ENCODE measurements at places on chromosomes 3 and 15.

- DNase-seq, result no peak
Observed at GRCh38 chr15:46304321-46304720, 669.5 kb downstream of the SQOR start.

DNA sequence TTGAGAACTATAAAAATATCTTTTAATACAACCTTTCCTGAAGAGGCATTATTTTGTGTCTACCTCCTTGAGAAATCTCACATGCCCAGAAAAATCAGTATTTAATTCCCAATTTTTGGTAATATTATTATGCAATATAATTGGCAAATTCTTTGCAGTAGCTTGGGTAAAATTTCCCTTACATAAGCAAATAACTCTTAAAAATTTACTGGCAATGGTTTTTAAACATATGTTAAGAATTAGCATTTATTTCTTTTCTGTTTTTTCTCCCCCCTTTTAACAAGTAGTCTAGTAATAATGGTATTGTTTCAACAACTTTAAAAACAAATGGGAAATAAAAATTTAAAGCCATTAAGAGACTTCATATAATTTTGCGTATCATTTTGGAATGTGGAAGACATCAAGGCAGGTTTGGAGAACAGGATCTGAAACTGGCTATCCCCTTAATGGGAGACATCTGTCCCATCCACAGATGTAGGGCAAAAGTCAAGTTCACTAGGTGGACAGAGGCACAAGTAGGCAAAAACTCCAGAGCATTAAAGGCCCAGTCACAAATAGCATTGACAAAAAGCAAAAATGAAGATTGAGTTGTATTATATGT, 89.6 kb upstream of the AADACL2 start:
- no peak for DNase-seq

- no peak for DNase-seq
Observed at GRCh38 chr3:140288595-140288994, 353.6 kb downstream of the CLSTN2 start.

DNA sequence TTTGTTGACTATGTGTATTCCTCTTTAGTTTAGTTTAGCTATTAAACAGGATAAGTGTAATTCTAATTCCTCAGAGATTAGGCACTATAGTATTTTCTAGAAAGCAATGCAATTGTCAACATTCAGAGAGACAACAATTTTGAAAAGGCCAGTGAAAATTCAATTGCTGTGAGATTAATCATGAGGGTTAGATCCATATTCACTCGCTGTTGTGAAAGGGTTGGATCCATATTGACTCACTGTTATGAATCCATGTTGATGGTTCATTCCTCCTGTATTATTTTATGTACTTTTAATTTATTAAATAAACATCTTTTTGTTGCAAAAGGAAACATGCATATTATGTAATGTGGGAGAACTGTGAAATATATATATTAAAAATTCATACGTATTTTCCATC, 641 bp downstream of the TRAT1 start:
- DNase-seq, result no peak

GRCh38 chr3:54086652-54087405, 35.5 kb upstream of the CACNA2D3 start:
- DNase-seq, result no peak

DNA sequence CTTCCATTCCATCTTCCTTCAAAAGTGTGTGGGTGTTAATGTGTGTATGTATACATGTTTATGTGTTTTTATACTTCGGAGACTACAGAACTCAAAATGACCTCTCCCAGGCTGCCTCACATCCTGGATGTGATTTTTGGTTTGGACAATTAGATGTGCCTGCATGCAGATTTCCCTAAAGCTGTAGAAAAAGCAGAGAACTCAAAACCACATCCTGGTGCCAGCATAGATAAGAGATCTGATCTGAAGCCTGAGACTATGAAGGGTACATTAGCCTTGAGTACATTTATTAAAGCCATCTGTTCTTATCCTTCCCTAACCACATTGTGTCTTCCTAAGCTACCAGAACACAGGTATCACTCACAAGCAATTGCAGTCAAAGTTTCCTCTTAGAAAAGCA, 319.4 kb upstream of the RASGRP1 start:
- no peak for DNase-seq

GRCh38 chr3:95781598-95781997, 1032.8 kb upstream of the EPHA6 start:
- no peak for DNase-seq

GRCh38 chr3:193865339-193865738, 270.6 kb upstream of the HES1 start:
- no peak for DNase-seq

- peak; percentile 62 for DNase-seq
Observed at GRCh38 chr15:30991255-30992235, at the start of gene MTMR10. Gene MTMR10, minus strand, starts transcription at chr15:30991628. Its CDS starts 122 bp downstream, at chr15:30991506.

DNA sequence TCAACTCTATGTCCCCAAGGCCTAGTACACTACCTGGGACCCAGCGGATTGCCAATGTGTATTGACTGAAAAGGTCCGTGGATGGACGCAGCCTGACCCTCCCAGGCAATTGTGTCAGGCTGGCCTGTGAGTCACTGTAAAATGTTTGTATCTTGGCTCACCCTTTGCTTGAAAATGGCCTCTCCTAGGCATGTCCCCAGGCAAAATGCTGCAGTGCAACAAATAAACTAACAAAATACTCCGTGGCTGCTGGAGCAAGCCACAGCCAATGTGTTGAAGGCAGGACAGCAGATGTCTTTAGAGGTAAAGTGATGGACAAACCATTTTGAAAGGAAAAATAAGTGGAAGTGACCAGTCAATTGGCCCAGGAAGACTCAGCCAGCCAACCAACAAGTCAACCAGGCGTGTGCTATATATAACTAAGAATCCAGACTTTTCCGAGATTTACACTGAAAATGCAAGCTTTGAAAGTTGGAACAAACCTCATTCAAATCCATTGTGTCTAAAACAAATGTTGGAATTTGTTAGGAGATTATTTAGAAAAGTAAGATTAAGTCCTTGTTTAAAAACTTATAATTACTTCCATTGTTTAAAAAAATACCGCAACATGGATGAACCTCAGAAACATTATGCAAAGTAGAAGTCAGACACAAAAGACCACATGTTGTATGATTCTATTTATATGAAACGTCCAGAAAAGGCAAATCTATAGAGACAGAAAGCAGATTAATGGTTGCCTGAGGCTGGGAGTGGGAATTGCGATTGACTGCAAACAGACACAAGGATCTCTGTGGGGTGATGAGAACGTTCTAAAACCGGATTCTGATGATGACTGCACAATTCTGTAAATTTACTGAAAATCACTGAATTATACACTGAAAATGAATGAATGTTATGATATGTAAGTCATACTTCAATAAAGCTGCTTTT, 191.2 kb downstream of the TLE3 start:
- DNase-seq, result no peak

- no peak for DNase-seq
Observed at GRCh38 chr3:67288466-67289106, 290.5 kb downstream of the KBTBD8 start.

- no peak for DNase-seq
Observed at GRCh38 chr3:179565496-179565895, 2.8 kb downstream of the ACTL6A start.

DNA sequence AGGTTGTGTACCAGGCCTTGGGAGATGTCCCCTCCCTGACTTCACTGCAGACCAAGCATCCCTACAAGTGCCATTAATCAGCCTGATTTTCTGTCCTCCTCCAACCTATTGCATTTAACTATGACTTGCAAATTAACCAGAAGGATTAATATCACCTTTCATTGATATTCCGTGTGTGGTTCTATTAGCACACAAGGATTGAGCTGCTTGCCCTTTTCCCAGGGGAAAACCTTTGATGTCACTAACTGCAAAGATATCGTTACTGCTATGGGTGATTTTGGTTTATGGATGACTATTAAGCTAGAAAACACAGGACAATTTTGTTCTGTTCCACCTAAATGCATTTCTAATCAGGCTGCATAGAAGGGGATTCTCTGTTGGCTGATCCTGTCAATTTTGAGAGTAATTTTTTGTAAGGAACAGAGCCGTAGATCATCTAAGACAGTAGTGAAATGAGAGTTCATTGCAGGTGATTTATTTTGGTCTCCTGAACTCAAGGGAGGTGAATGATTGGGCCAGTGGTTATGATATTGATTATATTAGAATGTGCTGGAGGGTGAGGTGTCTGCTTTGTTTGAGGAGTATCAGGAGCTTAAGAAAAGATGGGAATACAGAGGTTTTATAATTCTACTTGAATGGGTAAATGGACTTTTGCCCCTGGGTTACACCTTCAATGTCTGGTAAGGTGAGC, 177.5 kb upstream of the SNTN start:
- no peak for DNase-seq

- no peak for DNase-seq
Observed at GRCh38 chr15:88805031-88805780, 2.0 kb downstream of the ACAN start.

- no peak for DNase-seq
Observed at GRCh38 chr3:193714523-193715137, 121.6 kb downstream of the OPA1 start.

DNA sequence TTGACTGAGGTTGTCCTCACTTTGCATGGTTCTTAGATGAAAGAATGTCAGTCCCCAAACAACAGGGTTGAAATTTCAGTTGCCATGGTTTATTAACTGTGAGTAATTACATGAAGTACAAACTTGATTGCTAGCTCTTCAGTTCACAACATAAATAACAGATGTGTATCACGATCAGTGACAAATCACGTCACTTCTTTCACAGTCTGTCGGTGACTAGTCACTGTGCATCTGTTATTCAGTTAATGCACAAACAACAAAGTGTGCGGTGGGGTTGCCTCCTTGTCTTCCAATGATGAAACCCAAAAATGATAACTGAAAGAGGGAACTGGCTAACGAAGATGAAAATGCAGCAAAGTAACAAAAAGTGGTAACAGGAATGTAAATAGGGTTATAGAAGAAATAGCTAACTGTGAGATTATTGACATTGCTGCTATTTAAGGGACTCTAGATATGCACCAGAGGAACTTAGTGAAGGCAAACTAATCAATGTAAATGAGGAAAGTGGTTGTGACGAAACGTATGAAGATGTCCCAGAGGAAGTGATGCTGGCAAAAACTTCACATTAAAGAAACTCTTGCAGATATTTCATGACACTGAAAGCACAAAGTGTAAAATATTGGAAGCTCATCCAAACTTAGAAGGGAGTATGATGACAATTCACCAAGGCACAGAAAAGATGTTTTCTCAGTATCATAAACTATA, 159.3 kb downstream of the WDR76 start:
- no peak for DNase-seq

GRCh38 chr15:37758412-37758811, 176.0 kb upstream of the TMCO5A start:
- DNase-seq, result no peak

- DNase-seq, result peak; percentile 42
Observed at GRCh38 chr15:51776952-51777569, 25.7 kb downstream of the TMOD2 start.

GRCh38 chr3:150830094-150830681, 67.2 kb upstream of the SIAH2 start:
- DNase-seq, result no peak

- DNase-seq, result no peak
Observed at GRCh38 chr3:132279030-132279429, 38.2 kb upstream of the ACP3 start.

DNA sequence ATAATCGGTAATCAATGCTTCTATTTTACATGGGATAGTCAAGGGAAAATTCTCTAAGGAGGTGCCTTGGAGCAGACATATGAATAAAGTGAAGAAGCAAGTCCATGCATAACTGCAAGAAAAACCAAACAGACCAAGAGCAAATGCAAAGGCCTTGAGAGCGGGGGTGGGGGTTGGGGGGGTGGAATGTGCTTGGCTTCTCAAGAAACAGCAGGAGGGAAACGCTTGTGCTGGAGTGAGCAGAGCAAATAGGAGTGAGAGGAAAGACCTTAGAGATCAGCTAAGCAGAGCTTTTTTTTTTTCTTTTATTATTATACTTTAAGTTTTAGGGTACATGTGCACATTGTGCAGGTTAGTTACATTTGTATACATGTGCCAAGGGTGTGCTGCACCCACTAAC, 260.8 kb downstream of the ARPP21 start:
- DNase-seq, result no peak

- DNase-seq, result no peak
Observed at GRCh38 chr3:81080608-81081007, 680.8 kb downstream of the GBE1 start.

DNA sequence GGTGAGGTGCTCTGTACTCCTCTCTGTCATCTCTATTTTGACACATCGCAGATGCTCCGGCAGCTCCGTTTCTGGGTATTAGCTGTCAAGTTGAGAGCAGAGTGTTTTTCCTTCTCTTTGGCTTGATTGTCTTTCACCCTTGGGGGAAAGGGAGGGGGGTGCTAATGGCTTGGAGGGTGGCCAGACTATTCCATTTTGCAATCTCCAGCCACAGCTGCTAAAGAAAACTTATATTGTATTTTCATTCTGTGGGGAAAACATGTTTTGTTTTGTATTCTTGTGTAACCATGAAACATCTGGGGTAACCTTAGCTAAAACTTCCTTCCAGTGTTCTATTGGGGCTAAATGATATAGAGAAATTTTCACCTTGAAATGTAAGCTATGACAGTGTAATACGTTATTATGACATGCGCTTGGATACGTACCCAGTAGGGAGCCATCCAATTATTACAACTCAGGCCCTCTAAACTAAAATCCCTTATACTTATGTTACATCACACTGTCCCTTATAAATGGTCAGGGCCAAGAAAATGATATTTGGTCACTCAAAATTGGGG, 14.0 kb upstream of the LARP6 start:
- DNase-seq, result no peak
